ENCODE measurements at places on chromosomes 13 and 19.

- no peak for DNase-seq
Measured at GRCh38 chr13:110382229-110382628, 75.1 kb downstream of the COL4A2 start.

DNA sequence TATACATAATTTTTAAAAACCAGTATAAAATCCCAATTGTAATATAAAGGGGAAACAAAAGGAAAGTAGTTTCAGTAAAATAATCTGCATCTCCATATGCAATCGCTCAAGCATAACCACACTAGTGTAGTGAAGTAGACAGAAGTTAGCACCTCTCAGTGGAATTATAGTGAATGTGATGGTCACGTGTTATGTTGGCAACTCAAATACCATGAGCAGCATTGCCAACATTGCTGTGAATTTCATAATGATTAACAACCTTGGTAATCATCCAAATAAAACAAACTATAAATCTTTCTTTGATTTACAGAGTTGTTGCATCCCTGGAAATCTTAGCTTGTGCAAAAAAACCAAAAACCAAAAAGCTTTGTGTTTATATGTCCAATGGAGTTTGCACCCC, 77.3 kb upstream of the SIAH3 start:
- DNase-seq, result no peak

- peak; percentile 82 for DNase-seq
Measured at GRCh38 chr13:113928685-113929627, 44.9 kb downstream of the C13orf46 start.

DNA sequence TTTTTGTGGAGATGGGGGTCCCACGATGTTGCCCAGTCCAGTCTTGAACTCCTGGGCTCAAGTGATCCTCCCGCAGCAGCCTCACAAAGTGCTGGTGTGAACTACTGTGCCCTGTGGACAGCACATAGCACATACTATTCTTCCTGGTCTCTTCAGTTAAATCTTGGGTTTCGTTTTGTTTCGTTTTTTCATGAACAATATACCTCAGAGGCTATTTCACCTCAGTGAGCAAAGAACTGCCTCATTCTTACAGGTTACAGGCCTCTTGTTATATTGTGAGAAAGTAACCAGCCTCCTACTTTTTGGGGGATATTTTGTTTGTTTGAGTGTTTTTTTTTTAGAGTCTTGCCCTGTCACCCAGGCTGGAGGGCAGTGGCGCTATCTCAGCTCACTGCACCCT, 1.3 kb upstream of the C3 start:
- DNase-seq, result no peak

GRCh38 chr13:100338275-100338674, 249.4 kb downstream of the PCCA start:
- no peak for DNase-seq

DNA sequence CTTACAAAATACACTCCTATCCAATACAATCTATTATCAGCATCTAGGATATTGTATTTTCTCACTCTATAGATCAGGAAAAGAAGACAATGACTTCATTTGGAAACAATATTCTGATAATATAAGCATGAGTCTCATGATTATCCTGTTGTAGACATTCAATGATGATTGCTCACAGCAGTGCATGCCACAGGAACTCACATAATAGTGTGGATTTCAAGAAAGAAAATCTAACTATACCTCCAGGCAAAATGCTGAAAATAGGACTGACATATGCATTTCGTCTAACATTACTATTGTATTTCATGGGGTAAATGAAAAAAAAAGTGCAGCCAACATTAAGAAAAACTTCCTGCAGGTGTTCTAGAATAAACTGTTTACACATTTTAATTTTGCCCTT, 122.6 kb downstream of the POSTN start:
- DNase-seq, result no peak

All from AG09319 (cell line).